ENCODE measurements at places on chromosomes 11 and 22.
A peak's percentile ranks its signal among the peaks of the same experiment; 100 is the strongest.

DNA sequence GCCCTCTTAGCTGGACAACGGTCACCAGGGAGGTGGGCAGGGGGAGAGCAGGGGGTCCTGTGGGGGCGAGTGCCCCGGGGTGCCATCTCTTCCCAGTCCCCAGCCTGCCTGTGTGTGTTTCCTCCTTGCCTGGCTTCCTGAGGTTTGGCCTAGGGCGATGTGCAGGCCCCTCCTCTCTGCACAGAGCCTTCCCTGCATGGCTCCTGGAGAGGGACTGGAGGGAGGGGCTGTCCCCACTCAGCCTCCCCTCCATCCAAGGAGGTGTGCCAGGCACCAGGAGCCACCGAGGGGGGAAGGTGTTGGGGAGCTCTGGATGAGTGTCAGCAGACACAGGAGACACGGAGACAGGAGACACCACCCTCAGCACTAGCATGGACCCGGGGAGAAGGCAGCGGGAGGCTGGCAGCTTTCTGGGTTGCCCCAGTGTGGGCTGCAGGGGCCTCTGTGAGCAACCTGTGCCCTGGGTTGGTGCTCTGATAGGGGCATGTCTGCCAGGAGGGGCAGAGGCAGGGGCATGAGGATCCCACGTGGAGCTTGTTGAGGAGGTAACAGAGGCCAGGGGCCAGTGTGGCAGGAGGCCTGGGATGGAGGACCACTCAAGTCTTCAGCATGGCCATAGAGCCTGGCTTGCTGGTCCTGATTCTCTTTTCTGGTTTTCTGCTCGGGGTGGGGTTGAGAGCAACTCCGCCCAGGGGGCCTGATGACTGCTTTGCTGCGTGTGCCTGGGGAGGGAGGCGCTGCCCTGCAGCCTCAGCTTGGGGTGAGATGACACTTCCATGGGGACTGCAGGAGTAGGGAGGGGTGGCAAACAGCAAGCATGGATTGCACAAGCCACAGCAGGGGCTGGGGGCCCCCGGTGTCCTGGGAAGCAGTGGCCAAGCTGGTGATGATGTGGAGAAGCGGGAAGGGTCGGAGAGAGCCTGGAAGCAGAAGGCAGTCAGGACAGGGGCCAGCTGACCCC is 78.8 kb downstream of the ST3GAL4 start:
- no peak overlapping the region for H3K27ac ChIP-seq
- H3K4me1 ChIP-seq, result no peaks in the 10 kb centered on the region
- H3K27me3 ChIP-seq, result no peaks in the 10 kb centered on the region
- no peak for DNase-seq

- H3K4me3 ChIP-seq, result no peak overlapping the region
- H3K36me3 ChIP-seq, result peaks cover 7% of the 10 kb centered on the region
- peaks cover 2% of the 10 kb centered on the region for H3K4me1 ChIP-seq
- DNase-seq, result no peak
- H3K27me3 ChIP-seq, result no peaks in the 10 kb centered on the region
- no peak overlapping the region for H3K27ac ChIP-seq
Measured at GRCh38 chr11:45204761-45205160, 58.3 kb downstream of the PRDM11 start.

DNA sequence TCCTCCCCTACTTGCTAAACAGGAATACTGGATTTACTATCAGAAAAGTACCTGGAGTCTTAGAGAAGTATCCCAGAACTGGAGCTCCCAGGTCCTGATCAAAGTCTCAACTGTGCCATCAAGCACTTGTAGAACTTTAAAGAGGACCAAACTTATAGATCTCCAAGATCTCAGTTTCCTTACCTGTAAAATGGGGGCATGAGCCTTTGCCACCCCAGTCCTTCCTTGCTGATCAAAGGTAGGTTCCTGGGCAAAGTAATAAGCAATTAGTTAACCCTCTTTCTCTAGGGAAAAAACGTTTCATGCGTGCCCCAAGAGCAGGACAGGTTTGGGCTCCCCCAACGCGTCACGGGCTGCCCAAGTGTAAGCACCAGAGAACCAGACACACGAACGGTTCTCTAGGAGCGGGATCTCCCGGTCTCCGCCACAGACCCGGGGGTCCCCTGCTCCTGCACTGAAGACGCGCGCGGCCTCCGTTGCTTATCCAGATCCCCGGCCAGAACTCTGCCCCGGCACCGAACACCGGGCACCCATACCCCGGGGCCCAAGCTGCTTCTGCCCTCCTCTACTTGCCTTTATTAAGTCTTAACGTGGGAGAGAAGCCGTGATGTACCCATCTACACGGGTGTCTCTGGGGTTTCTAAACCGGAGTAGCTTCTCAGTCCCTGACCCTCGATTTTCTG is 505 bp downstream of the ZNF214 start:
- no peaks in the 10 kb centered on the region for H3K36me3 ChIP-seq
- DNase-seq, result peak; percentile 6
- H3K4me3 ChIP-seq, result peak overlapping the region; percentile 54

DNA sequence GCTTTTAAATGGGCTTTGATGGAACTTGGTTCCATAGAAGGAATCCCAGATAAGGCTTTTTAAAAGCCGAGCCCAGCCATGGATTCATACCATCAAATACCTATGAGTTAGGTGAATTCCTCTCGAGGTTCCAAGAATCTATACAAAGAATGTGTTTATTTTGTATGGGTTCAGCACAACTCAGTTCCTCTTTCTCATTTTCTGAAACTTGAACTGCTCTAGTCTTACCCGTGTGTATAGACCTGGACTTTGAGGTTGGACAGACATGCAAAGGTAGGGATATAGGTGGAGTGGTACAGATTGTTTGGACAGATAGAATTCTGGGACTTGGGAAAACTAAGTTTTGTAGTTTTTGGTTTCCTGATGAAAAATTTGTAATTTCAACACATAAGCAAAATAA is 97.9 kb downstream of the PGR start:
- H3K27ac ChIP-seq, result no peak overlapping the region
- no peak overlapping the region for H3K4me3 ChIP-seq
- H3K36me3 ChIP-seq, result no peaks in the 10 kb centered on the region
- H3K4me1 ChIP-seq, result no peaks in the 10 kb centered on the region

GRCh38 chr11:116696381-116696941 is 76.3 kb downstream of the BUD13 start:
- no peak overlapping the region for H3K4me3 ChIP-seq
- no peaks in the 10 kb centered on the region for H3K27me3 ChIP-seq
- DNase-seq, result peak; percentile 21

- DNase-seq, result no peak
- H3K27ac ChIP-seq, result no peak overlapping the region
- no peaks in the 10 kb centered on the region for H3K4me1 ChIP-seq
- peaks cover 10% of the 10 kb centered on the region for H3K27me3 ChIP-seq
Measured at GRCh38 chr22:22579869-22580604, 21.0 kb upstream of the PRAME start.

DNA sequence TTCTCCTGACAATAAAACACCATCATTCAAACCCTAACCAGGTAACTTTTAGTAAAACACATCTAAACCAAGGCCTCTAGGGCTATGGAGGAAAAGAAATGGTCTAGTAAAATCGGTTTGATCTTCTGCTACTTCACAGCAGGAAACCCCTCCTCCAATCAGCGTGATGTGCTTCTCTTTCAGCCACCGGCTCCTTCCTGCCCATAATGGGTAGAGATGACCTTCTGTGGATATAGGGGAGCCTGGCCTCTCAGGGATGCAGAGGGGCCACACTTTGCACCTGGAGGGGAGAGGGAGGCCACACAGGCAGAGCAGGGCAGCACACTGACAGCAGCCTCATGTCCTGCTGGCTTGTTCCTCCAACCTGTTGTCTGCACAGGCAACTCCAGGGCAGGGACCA is 6.9 kb downstream of the EHD1 start:
- H3K36me3 ChIP-seq, result peaks cover 55% of the 10 kb centered on the region
- DNase-seq, result peak; percentile 24
- peak overlapping the region; percentile 88 for H3K27ac ChIP-seq
- H3K4me1 ChIP-seq, result peaks cover 89% of the 10 kb centered on the region
- H3K4me3 ChIP-seq, result peak overlapping the region; percentile 51

- no peak for DNase-seq
- no peak overlapping the region for H3K27ac ChIP-seq
- H3K27me3 ChIP-seq, result no peaks in the 10 kb centered on the region
Measured at GRCh38 chr11:9247863-9248262, 17.3 kb downstream of the DENND5A start.

- no peaks in the 10 kb centered on the region for H3K36me3 ChIP-seq
- no peak overlapping the region for H3K27ac ChIP-seq
- peaks cover 6% of the 10 kb centered on the region for H3K27me3 ChIP-seq
- H3K4me1 ChIP-seq, result peaks cover 8% of the 10 kb centered on the region
- H3K4me3 ChIP-seq, result no peak overlapping the region
Measured at GRCh38 chr11:60830478-60831142, 11.3 kb upstream of the CCDC86 start.

GRCh38 chr11:111819829-111820237 is 51.5 kb downstream of the ALG9 start:
- H3K27me3 ChIP-seq, result no peaks in the 10 kb centered on the region
- H3K36me3 ChIP-seq, result peaks cover 9% of the 10 kb centered on the region
- no peak for DNase-seq
- H3K27ac ChIP-seq, result no peak overlapping the region

GRCh38 chr11:118606157-118606843 is 1.1 kb upstream of the PHLDB1 start:
- H3K27ac ChIP-seq, result no peak overlapping the region
- H3K4me3 ChIP-seq, result no peak overlapping the region
- peaks cover 19% of the 10 kb centered on the region for H3K4me1 ChIP-seq
- DNase-seq, result no peak
- peaks cover 14% of the 10 kb centered on the region for H3K27me3 ChIP-seq
- H3K36me3 ChIP-seq, result peaks cover 9% of the 10 kb centered on the region

- H3K27me3 ChIP-seq, result no peaks in the 10 kb centered on the region
- no peak for DNase-seq
- no peaks in the 10 kb centered on the region for H3K36me3 ChIP-seq
- no peak overlapping the region for H3K4me3 ChIP-seq
- no peaks in the 10 kb centered on the region for H3K4me1 ChIP-seq
Measured at GRCh38 chr11:132177106-132177505, 806.7 kb downstream of the NTM start.

GRCh38 chr22:29380856-29381255 is 7.5 kb downstream of the AP1B1 start:
- peaks cover 37% of the 10 kb centered on the region for H3K4me1 ChIP-seq
- H3K27me3 ChIP-seq, result no peaks in the 10 kb centered on the region
- peaks cover 23% of the 10 kb centered on the region for H3K36me3 ChIP-seq
- no peak overlapping the region for H3K4me3 ChIP-seq
- peak overlapping the region; percentile 5 for H3K27ac ChIP-seq

DNA sequence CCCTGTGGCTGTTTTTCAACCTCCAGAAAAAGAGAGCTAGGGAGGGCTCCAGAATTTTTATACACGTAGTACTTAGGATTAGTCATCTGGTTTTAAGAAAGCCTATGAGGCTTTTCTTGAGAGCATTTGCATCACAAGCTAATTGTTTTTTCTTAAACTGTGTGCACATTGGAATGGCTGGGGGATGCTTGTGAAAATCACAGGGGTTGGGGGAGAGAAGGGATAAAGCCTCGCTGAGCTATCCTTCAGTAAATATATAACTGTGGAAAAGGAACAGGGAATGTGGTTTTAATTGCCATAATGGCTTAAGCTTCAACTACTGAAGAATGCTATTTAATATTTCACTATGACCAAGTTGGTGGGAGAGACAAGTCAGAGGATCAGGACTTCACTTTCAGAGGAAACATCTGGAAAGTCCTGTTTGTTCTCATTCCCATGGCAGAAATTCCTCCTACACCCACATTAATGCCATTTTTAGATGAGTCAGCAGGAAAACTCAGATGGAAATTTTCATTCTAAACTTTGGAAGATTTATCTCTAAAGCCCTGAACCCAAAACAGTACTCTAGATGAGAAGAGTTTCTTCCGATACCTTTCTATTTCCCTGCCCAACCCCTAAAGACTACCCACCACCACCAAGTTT is 591.3 kb downstream of the LRRC4C start:
- H3K27ac ChIP-seq, result no peak overlapping the region
- no peak for DNase-seq
- H3K4me3 ChIP-seq, result no peak overlapping the region
- no peaks in the 10 kb centered on the region for H3K36me3 ChIP-seq
- no peaks in the 10 kb centered on the region for H3K4me1 ChIP-seq
- no peaks in the 10 kb centered on the region for H3K27me3 ChIP-seq

DNA sequence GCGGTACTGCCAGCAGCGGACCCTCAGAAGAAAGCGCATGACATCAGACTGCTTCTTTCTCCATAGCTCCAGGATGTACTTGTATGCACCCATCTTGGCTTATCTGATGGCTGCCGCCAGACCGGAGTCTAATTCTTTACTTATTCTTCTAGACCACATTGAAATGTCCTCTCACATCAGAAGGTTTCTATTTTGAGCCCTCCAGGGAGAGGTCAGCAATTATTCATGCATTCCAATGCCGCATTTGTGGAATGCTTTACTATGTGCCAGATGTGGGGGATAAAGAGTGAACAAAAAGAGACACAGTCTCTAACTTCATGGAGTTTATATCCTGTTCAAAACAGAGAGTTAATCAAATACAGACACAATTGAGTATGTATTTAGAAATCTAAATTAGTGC is 230.1 kb downstream of the MIAT start:
- H3K27ac ChIP-seq, result no peak overlapping the region
- H3K27me3 ChIP-seq, result peaks cover 8% of the 10 kb centered on the region
- peaks cover 3% of the 10 kb centered on the region for H3K36me3 ChIP-seq
- H3K4me3 ChIP-seq, result no peak overlapping the region
- DNase-seq, result no peak
- no peaks in the 10 kb centered on the region for H3K4me1 ChIP-seq

DNA sequence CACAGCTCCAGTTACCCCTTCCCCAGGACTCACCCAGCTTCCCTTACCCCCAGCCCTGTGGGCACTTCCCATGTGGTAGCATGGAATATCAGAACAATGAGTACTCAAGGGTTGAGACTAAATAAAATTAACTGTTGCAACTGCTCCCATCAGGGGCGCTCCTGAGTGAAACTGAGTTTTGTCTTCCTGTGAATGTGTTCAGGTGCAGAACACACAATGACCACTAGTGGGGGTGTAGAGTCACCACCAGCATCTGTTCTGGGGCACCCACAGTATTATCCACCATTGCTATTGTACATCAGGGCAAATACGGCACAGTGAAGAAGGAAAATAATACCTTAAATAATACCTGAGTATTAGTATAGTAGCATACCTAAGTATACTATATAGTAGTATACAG is 689.7 kb downstream of the TBC1D22A start:
- H3K4me1 ChIP-seq, result no peaks in the 10 kb centered on the region
- no peak overlapping the region for H3K4me3 ChIP-seq
- DNase-seq, result peak; percentile 20
- H3K36me3 ChIP-seq, result peaks cover 2% of the 10 kb centered on the region
- peaks cover 2% of the 10 kb centered on the region for H3K27me3 ChIP-seq
- H3K27ac ChIP-seq, result no peak overlapping the region

All from activated CD4-positive, alpha-beta T cell treated with anti-CD3 and anti-CD28 coated beads for 36 hours (primary cell).